ENCODE measurements at places on chromosomes 2 and 18.
A peak's percentile ranks its signal among the peaks of the same experiment; 100 is the strongest.

GRCh38 chr2:196407675-196408264 lies 231.7 kb upstream of the CCDC150 start:
- no peak for DNase-seq

- DNase-seq, result no peak
Measured at GRCh38 chr2:50591642-50592041, 440.3 kb downstream of the NRXN1 start.

GRCh38 chr18:26089293-26090129 lies 902 bp downstream of the SS18 start:
- no peak for DNase-seq

DNA sequence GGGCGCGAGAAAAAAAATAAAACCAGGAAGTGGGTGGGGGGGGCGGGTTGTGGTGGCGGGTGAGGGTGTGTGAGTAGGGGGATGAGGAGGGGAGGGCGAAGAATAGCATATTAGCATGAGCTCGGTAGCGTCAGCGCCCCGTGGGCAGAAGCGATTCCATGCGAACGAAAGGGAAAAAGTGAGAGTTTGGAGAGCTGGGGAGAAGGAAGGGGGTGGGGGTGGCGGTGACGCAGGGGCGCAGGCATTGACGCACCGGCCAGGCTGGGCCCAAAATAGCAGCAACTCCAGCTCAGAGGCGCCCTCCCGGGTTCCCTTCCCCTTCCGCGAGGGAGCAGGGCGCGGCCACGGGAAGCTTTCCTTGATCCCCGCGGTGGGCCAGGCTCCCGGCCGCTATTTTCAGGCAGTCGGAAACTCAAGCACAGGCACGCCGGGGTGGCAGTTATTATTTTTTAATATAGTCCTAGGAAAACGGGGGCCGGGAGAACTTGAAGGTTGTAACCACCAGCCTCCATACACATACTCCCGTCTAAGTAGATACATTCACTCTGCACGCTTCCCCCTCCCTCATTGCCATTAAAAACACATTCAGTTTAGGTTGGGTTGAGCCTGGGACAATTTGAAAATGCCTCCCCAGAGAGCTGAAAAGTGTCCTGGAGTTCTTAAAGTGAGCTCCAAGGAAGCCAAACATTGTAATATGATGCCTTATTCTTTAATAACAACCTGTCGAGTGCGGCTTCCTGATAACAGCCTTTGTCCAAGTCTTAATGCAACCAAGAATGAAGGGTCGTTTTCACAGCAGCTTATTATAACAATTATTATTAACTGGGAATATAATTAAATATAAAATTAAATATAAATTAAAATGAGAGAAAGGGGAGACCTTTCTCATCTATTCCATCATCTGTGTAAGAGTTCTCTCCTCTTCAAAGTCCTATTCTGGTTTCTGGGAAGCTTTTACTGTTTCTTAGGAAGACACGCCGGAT lies 2.3 kb upstream of the NR4A2 start:
- peak; percentile 73 for DNase-seq

DNA sequence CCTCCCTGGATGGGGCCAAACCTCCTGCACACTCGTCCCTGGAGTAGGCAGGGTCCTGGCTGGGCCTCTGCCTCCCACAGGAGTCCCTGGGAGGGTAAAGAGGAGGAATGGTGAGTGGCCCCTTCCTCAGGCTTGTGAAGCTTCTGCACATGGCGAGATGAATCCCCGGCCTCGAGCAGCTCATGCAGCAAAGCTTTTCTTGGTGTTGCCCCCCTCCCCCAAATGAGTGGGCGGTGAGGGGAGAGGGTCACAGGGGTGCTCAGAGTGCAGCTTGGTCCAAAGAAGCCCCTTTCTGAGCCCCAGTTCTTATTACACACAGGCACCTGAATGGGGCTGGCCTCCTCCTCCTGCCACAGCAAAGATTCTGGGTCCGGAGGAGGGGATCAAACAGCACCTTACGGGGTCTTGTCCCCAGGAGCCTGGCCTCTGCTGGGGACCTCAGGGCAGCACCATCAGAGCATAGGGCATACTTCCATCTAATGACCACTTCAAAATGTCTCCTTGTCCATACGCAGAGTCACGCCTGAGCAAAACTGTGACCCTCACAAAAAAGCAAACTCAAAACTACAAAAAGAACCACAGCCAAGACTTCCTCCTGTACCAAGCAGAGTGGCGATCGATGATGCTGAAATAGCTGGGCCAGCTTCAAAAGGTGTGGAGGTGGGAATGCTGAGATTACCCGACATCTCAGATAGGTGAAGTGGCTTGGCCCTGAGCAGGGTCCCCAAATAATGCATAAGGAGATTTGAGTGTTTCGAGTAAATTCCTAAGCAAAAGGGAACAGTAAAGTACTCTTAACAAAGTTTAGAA lies 148.4 kb upstream of the TWIST2 start:
- no peak for DNase-seq

GRCh38 chr2:42998721-42999120 lies 206.3 kb upstream of the HAAO start:
- no peak for DNase-seq

DNA sequence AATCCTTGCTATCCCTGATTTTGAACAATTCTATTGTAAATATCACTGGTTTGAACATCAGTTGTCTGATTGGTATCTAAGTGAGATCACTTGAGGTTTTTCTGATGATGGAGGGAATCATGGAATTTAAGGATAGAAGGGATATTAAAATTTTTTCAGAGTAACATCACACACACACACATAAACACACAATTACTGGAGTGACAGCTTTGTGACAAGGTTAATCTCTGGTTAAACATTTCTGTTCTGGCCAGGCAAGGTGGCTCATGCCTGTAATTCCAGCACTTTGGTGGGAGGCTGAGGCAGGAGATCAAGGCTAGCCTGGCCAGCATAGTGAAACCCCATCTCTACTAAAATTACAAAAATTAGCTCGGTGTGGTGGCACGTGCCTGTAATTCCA lies 85.3 kb downstream of the SOCS6 start:
- DNase-seq, result no peak

GRCh38 chr2:158394453-158394852 lies 62.1 kb downstream of the CCDC148 start:
- DNase-seq, result no peak

DNA sequence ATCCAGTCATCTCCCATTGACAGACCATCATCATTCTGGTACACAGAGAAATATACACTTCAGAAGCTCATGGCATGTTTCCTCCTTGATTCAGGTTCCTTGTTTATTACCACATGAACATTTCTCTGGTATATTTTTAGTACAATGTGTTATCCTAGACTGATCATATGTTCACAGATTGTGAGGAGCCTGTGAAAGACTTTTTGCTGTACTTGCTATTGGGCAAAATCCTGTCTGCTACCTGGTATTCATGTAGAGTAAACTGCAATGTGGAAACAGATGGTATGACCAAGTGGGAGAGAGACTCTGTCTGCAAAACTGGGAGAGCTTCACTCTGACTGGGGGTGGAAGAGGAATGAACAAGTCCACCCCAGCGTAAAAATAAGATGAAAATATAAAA lies 657.2 kb downstream of the IRS1 start:
- no peak for DNase-seq

DNA sequence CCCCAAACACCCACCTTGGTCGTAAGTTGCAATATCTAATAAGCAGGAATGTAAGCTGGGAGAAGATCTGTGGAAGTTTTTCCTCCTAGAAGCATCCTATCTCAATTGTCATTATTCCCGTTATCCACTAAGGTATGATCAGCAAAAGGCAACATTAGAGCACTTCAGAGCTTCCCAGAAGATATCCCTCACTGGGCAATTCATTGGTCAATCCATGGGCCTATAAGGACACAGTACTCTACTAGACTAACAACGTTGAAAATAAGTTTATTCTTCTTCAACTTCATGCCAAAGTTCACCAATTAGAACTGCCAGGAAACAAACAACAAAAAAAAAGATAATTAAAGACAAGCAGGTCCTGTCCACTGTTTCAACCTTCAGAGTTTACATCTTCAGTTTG lies 433.0 kb upstream of the POU3F3 start:
- no peak for DNase-seq

All from right kidney (tissue), 9 donors.